ENCODE measurements at places on chromosomes 2 and 18.

DNA sequence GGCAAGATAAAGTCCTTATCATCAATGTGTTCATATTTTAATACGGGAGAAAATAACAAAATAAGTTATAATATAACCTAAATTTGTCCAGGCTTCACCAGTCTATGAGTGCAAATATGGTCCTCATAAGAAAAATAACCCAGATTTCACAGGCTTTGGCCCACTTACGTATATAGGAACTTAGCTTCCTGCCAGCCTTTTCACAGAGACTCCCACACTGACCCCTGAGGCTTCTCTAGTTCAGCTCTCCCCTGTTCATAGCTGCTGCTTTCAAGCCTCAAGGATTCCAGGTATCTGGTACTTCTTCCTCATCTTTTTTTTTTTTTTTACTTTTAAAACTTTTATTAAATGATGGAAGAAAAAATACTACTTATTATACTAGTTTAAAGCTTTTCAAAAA lies 74.9 kb upstream of the PELI1 start:
- no peak for DNase-seq

GRCh38 chr2:109285244-109285651 lies 156.2 kb downstream of the SH3RF3 start:
- DNase-seq = peak; percentile 28

GRCh38 chr2:189858291-189858690 lies 74.0 kb downstream of the PMS1 start:
- DNase-seq = no peak

DNA sequence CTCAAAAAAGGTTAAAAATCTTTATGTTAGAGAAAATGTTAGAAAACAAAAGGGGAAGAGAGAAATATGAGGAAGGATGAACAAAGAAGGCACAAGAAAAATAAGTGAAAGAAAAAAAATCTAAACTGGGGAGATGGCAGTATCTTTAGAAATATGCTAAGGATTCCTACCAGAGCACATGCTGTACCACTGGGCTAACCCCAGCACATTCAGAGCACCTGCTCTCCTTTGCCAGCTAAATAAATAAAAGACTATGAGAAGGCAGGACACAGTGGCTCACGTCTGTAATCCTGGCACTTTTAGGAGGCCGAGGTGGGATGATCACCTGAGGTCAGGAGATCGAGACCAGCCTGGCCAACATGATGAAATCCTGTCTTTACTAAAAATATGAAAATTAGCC lies 92.2 kb upstream of the CDKL4 start:
- DNase-seq = no peak

- no peak for DNase-seq
Observed at GRCh38 chr2:69162057-69162456, 149.1 kb downstream of the ANTXR1 start.

- DNase-seq = no peak
Observed at GRCh38 chr2:65565681-65566080, 133.3 kb upstream of the SPRED2 start.

DNA sequence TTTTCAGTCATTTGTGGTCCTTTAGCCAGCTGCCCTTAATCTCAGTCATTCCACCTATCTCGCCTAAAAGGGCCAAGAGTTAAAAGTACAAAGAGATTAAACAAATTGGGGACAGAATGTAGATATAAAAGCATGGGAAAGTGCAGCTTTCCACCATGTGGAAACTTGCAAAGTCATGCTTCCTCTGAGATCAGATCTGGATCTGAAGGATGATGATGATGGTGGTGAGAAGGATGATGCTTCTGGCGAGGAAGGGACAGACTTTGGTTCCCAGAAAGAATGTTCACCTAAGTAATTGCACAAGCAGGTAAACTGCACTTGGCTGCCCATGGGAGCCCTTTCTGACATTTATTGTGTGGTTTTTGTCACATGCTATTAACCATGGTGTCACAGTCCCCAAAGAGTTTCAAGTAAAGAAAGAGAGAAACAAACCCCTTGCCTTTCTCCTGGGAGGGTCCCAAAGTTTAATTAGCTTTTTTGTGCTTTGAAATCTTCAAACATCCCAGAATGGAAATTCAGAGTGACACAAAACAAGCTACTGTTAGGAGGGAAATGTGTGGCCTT lies 34.7 kb downstream of the KLF7 start:
- DNase-seq = no peak

GRCh38 chr18:62523631-62524439 lies 1.0 kb downstream of the ZCCHC2 start:
- DNase-seq = peak; percentile 73

DNA sequence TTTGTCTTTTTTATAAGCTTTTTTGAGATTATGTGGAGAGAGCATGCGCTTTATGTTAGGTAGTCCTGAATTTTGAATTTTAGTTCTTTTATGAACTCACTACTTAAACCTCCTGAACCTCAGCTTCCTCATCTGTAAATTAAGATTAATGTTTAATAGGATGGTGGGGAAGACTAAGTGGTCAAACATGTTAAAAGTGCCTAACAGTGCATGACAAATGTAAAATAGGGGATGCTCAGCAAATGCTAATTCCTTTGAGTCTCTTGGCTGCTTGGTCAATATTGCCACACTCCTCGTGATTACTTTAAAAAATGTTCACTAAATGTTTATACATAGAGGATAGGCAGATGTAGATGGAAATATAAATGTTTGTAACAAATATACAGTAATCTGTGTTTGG lies 6.8 kb downstream of the BIRC6 start:
- DNase-seq = no peak

GRCh38 chr18:10015288-10015701 lies 101.5 kb downstream of the VAPA start:
- peak; percentile 47 for DNase-seq

- DNase-seq = no peak
Observed at GRCh38 chr2:134737671-134738070, 18.9 kb upstream of the TMEM163 start.

GRCh38 chr2:109637749-109638570 lies 23.8 kb downstream of the SOWAHC start:
- peak; percentile 37 for DNase-seq

GRCh38 chr2:27627963-27628766 lies 647 bp downstream of the CCDC121 start:
- peak; percentile 72 for DNase-seq

DNA sequence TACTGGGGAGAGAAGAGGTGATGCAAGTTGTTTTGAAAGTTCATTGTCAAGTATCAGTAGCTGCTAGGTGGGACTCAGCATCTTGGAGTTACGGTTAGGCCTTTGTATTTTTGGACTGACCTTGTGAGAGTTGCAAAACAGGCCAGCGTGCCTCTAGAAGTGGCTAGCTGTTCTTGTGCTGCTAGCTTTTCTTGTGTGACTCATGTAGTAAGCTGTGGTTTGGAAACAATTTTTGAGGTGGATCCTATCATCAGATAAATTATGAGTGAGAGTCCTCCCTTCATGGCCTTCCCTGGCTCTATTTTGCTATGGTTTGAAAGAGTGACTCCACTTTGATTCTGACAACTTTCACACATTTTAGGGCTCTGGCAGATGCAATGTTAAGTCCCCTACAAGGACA lies 409.2 kb upstream of the HS6ST1 start:
- DNase-seq = peak; percentile 89

GRCh38 chr2:66228128-66228547 lies 206.8 kb upstream of the MEIS1 start:
- DNase-seq = no peak

GRCh38 chr2:127155947-127156346 lies 49.0 kb upstream of the BIN1 start:
- DNase-seq = peak; percentile 73

DNA sequence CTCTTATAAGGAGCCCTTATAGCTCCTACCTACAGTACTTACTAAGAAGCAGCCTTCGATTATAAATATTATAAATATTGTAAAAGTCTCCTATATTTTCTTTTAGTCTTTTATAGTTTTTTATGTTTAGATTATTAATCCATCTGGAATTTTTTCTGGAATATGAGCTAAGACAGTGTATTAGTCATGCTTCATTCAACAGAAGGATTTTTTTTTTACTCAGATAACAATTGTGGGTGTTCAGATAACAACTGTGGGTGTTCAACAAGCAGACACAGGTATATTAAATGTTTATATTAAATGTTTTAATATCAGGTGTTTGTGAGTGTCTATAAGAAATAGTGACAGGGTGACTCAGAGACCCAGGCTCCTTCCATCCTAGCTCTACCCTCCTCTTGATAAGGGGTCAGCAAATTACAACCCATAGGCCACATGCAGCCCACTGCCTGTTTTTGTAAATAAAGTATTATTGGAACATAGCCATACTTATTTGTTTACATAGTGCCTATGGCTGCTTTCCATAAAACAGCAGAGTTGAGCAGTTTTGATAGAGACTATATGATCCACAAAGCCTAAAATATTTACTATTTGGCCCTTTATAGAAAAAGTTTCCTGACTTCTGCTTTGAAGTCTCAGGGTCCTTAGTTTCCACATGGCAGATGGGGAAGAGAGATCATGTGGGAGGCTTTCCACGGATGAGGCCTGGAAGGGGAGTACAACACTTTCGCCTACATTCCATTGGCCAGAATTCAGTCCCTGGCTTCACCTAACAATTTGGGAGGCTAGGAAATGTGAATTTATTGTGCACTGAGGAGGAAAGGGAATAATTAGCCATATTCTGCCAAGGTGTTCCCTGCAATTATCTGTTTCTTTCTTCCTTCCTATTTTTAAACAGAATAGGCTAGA lies 4.3 kb upstream of the SPATS2L start:
- DNase-seq = no peak

DNA sequence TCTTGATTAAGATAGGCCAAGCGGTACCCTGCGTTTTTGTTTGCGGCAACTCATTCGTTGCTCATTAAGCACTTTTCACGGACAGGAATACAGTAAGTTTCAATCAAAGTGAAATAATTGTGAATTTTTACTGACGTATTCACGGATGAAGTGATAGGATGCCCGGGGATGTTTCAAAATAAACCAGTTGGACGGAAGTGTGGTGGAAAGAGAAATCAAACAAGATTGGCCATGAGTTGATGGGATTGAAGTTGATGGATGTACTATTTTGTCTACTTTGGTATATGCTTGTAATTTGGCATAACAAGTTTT lies 481 bp downstream of the TMEM177 start:
- DNase-seq = no peak

DNA sequence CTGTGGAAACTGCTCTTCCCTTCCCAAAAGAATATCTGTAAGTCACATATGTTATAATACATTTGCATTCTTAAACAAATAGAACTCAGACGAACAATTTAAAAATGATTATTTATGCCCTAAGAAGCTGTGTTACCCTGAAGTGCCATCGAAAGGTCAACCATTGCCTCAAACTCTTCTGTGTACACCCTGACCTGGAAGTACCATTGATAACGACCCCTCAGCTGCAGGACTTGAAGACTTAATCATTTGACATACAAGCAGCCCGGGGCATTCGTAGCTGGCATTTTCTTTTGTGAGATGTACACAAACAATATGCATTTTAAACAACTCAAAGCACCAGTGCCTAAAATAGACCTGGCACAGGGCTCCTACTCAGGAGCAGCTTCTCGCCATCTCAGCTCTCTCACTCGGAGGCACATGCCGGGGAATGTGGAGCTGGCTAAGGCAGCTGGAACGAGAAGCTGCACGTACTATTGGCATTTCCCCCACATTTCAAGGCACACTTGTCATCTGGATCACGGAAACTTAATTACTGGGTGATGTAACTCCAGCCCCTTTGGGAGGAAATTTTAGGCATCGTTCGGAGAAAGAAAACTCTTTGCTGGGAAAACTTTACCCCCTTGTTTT lies 170.0 kb upstream of the GALNT5 start:
- DNase-seq = peak; percentile 56

GRCh38 chr2:64212346-64212745 lies 68.1 kb upstream of the PELI1 start:
- peak; percentile 66 for DNase-seq

DNA sequence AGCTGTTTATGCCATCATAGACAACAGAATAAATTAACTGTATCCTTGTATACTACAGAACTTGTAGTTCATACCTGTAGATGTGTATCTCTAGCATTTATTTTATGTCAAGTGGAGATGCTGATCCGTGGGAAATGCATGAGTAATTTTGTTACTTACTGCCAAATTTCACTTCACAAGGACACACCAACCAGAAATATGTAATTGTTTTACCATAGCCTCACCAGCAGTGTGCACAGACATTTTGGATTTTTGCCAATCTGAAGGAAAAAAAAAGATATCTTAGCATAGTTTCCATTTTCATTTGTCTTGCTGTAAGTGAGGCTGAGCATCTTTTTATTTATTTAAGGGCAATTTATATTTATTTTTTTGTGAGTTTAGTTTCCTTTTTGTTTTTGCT lies 265.1 kb upstream of the OSR1 start:
- DNase-seq = peak; percentile 41

All from adipocyte (in vitro differentiated cells).